ENCODE measurements at places on chromosomes 3 and 15. TPM values are rescaled to one million over a fixed set of nuclear protein-coding genes. Genes with fewer than 3 reads are reported as not detected.

- no peak for DNase-seq
Measured at GRCh38 chr3:145144361-145144760, 1016.6 kb downstream of the PLOD2 start.

DNA sequence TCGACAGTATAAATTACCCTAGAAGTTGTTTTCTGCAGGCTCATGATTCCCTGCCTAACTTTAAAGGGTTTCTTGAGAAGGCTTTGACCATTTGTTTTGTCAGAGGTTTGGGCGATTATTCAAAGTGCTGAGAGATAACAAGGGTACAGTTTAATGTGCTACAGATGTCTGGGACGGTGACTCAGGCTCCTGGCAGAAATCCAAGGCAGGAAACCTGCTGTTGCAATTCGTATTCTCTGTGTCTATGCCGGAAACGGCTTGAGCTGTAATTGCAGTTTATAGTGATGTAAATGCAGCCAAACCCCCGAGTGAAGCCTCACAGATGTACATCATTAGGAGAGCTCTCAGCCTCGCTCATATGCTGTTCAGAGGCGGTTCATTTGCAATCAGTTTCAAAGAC is 65.6 kb downstream of the SYNPR start:
- DNase-seq: peak; percentile 92

Gene IL5RA
- total RNA-seq: not detected

DNA sequence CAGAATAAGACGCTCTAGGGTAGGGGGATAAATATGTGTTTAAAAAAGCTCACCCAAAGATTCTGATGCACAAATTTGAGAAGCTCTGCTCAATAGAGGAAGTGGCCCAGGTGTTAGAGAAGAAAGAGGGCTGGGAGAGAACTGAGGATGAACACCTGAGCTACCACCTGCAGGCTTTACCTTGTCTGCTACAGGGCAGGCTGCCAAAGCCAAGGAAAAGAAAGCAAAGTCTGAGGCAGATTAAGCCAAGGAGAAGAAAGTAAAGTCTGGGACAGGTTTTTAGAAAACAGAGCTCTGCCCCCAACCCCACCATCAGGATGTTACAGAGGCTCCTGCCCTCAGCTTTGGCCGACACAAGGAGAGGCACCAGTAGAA is 92.9 kb downstream of the THRB start:
- no peak for DNase-seq

- DNase-seq: peak; percentile 90
Measured at GRCh38 chr3:98906230-98906629, 4.7 kb upstream of the DCBLD2 start.
